ENCODE measurements at places on chromosomes 11 and 22.

GRCh38 chr11:131583421-131583820 lies 213.0 kb downstream of the NTM start:
- no peak for DNase-seq

DNA sequence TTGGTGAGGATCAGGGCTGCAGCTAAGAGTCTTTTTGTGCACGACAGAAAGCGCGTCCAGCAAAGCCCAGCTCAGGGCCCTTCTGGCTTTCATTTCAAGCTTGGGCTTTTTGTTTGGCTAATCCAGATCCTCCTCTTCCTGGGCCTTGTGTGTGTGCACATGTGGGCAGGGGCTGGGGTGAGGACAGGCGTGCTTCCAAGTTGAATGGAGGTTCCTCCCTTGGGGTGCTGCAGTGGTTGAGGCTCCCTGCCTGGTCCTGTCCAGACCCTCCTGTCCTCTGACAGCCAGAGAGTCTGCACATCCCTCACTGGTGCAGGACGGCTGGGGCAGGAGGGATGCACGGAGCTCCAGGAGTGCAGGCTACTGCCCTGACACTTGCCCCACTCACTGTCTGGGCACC lies 62.0 kb upstream of the NECTIN1 start:
- no peak for DNase-seq

DNA sequence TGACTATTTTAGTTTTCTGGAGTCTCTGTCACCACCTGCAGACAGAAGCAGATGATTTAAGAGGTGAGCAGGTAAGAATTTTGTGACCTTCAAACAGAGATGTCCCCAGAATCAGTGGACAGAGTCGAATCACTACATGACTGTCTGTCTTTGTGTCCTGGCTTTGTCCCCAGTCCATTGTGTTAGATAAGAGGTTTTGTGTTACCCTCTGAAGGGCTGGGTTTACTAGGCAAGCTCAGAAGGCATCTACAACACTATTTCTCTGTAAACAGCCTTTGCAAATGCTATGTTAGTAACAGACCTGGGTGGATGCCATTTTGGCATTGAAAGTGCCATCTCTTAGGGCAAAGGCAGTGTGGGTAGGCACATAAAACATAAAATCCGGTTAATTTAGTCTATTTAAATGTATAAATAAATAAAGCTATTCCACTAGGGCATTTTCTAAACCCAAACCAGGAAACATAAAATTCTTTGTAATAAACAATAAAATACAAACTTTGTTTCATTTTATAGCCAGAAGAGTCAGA lies 40.3 kb upstream of the CADM1 start:
- no peak for DNase-seq

DNA sequence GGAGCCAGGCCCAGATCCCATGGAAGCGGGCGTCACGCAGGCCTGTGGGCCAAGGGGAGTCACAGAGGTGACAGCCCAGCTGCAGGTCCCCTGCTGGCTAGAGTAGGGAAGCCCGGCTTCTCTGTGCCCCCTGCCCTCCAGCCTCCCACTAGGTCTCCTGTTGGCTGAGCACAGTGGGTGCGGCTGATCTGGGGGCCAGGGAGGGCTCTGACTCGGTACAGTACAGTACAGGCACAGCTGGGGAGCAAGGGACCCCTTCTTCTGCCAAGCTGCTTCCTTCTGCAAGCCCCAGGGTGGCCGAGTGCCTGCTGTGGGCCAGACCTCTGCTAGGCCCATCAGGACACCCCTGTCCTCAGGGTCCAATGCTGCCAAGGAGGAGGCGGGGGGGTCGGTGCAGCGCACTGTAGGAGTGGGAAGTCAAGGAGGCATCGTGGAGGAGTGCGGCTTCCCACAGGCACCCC lies 10.1 kb downstream of the SUSD2 start:
- DNase-seq: no peak

GRCh38 chr11:9615031-9615451 lies 41.6 kb downstream of the WEE1 start:
- no peak for DNase-seq

DNA sequence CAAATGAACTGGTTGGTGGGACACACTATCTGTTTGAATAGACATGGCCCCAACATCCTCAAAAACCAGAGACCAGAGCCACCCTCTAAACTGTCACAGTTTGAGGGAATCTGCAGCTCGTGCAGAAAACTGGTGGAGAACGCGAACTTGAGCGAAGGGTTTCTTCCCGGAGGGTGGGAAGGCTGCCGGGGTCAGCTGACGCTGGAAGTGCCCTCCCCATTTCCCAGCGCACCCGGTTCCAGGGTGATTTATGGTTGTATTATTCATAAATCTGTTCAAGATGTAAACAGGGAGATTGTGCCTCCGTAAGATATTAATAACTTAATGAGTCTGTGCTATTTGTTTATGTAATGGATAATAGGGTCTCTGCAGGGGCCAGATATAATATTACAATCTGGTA lies 1396.7 kb downstream of the BRD1 start:
- DNase-seq: no peak

DNA sequence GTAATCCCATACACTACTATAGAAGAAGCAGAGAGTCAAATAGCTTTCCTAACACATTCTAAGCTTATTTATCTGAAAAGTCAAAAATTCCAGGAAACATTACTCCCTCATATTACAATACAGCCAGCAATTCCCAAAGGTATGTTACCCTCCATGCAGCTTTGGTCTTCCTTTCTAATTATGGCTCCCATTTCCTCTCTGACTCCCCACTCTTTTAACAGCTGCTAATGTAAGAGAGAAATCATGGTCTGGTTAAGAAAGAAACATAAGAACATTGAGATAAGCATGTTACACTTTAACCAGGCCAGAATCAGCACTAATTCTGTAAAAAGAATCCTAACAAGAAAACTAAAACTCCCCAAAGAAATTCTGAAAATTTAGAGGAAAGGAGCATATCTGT lies 6.8 kb downstream of the PPP2R1B start:
- DNase-seq: no peak

DNA sequence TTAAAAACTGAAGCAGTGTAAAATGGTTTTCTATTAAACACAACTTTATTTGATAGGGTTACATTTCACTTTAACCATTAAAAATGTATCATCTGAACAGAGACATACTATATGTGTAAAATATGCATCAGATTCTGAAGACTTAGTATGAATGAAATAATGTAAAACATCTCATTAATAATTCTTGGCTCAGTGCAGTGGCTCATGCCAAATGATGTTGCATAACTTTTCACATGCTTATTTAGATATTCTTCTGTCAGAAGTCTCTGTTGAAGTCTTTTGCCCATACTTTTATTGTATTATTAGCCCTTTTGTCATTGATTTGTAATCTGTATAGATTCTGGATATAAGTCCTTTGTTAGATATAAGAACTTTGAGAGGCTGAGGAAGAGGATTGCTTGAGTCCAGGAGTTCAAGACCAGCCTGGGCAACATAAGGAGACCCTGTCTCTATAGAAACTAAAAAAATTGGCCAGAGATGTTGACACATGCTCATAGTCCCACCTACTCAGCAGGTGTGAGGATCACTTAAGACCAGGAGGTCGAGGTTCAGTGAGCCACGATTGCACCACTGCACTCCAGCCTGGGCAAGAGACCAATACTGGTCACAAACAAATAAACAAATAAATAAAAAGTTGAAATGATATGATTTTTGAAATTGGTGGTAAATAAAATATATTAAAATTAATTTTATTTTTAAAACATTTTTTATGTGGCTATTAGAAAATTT lies 73.8 kb upstream of the PARVA start:
- no peak for DNase-seq

- DNase-seq: no peak
Measured at GRCh38 chr22:28833276-28833923, 33.0 kb upstream of the XBP1 start.

- DNase-seq: no peak
Measured at GRCh38 chr22:19842393-19843106, 12.1 kb downstream of the GNB1L start.

All from brain microvascular endothelial cell (primary cell).